COR-L47 (cell line): ENCODE measurements at places on chromosomes 3 and 15.

DNA sequence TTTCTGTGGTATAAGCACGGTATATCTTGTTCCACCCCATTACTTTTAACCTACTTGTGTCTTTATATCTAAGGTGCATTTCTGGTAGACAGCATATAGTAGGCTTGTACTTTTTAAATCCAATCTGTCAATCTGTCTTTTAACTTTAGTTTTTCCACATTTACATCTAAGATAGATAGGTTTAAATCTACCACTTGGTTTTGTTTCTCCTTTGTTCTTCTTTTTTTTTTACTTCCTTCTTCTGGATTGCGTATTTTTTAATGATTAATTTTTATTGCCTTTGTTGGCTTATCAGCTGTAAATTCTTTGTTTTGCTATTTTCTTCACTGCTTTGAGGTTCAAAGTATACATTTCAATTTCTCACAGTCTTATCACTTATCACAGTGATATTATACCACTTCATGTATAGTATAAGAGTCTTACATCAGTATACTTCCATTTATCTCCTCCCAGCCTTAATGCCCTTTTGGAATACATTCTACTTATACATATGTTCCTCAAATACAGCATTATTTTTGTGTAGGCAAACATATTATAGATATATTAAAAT is 31.0 kb downstream of the IQCB1 start:
- no peak for DNase-seq

- no peak for DNase-seq
Measured at GRCh38 chr3:128353991-128354687, 112.6 kb downstream of the DNAJB8 start.

- no peak for DNase-seq
Measured at GRCh38 chr3:104291437-104291851, 1075.3 kb upstream of the ALCAM start.

DNA sequence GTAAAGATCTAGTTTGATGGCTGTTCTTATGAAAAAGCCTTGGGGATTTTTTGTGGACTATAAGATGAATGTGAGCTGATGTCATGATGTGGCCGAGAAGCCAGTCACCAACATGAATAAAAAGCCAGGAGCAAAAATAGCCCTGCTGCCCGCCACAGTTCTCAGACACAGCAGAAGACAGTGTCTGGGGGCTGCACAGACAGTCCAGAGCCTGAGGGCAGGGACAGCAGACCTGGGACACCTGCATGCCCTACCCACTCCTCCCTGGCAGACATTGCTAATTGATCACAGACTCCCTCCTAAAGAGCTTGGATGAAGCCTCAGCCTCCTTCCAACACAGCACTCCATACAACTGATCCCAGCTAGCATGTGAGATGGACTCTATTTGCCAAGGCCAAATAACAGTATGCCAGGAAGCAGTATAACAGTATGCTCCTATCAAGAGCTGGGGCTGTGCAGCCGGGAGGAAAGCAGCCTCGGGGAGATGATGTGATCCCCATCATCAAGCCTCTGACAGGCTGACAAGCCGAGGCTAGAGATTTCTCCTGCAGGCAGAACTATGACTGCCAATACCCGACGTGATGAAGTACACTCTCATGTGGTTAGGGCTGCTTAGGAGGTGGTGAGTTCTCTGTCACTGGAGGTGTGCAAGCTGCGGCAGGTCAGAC is 105.4 kb upstream of the RPL32 start:
- no peak for DNase-seq

GRCh38 chr15:70337277-70338186 is 239.8 kb upstream of the TLE3 start:
- no peak for DNase-seq

- DNase-seq = no peak
Measured at GRCh38 chr15:101028321-101028720, 109.2 kb downstream of the LRRK1 start.

GRCh38 chr3:14614189-14614588 is 37.4 kb upstream of the CCDC174 start:
- no peak for DNase-seq

- DNase-seq = no peak
Measured at GRCh38 chr3:28777806-28778475, 429.3 kb upstream of the AZI2 start.

DNA sequence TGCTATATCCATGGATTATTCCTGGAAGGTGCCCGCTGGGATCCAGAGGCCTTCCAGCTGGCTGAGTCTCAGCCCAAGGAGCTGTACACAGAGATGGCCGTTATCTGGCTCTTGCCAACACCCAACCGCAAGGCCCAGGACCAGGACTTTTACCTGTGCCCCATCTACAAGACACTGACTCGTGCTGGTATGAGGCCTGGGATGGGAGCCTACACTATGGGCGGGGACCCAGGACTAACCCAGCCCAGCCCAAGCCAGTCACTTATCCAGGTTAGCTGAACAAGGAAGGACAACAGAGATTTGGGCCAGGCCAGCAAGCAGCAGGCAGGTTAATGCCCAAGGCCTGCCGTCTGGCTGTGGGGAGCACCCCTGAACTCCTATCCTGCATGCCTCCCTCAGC is 45.3 kb downstream of the SEMA3G start:
- DNase-seq = no peak

DNA sequence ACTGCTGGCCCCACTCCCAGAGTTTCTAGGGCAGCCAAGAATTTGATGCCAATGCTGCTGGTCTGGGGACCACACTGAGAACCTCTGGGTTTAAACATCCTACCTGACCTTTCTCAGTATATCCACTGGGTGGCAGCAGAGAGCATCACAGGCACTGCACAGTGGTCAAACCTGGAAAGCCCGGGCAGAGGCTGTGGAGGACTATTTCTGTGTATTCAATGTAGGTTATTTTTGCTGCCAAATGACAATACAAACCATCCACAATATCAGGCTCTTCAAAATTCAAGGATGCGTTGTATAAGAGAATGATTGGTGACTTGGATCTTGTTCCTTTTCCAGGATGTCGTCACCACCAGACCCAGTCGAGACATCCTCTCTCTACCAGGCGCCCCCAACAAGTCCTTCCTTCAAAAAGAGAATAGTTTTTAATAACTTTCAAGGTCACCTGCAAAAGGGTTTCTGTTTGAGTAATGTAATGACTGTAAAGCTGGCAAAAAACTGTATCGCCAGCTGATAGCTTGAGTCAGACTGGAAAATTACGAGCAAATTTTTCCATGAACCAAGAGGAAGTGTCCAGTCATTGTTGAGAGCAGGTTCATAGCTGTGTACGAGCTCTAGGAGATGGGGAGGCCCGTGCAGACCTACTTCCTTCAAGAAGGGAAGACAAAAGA is 30.5 kb upstream of the MYZAP start:
- peak; percentile 58 for DNase-seq

DNA sequence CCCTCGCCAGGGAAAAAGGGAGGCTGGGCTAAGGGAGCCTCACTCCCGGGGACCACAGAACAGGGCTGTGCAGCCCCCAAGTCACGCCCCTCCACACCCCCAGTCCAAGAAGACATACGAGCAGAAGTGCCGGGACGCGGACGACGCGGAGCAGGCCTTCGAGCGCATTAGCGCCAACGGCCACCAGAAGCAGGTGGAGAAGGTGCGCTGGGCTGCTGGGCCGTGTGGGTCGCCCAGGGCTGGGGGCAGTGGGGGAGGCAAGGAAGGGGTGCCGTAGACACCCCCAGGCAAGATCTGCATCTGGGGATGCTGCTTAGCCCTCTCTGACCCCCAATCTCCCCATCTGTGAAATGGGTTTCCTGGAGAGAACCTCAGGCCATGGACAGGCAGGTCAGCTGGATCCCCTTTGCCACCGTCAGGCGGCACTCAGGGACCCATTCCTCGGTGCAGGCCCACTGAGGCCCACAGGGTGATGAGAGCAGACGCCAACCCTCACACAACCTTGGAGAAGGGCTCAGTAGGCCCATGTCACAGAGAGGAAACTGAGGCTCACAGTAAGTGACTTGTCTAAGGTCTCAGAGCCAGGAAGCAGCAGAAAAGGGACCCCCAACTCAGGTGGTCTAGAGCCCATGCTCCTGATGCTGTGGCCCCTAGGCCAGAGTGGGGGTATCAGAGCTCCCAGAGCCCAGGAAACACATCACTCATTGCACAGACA is 33.7 kb downstream of the PSTPIP1 start:
- DNase-seq = no peak

GRCh38 chr15:63833021-63833696 is 589 bp downstream of the HERC1 start:
- no peak for DNase-seq

- DNase-seq = no peak
Measured at GRCh38 chr15:81191701-81192100, 5.0 kb upstream of the IL16 start.

DNA sequence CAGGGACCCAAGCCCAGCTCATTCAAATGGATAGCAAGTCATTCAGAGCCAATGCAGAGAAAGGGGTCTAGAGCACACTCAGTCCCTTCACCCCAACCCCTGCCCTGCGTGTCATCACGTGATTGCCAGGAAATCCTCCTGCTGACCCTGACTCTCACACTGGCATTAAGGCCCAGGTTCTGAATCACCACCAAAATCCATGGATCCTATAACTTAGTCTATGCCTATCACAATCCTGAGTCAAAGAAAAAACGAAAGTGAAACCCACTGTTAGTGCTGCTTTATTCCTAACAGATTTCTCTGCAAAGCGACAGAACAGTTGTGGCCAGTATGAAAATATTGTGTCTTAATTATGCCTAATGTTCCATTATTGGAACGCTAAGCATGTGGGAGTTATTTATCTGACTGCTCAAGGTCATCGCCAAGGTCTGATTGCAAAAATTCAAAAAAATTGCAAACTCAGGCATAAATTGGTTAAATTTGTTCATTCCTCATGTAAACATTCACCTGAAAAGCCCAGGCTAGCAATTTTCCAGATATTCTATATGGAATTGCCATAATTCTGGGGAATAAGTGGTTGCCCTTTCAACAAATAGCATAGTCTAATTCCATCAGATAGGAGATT is 108.7 kb upstream of the EIF1B start:
- no peak for DNase-seq

- no peak for DNase-seq
Measured at GRCh38 chr3:66561367-66561766, 60.5 kb upstream of the LRIG1 start.

DNA sequence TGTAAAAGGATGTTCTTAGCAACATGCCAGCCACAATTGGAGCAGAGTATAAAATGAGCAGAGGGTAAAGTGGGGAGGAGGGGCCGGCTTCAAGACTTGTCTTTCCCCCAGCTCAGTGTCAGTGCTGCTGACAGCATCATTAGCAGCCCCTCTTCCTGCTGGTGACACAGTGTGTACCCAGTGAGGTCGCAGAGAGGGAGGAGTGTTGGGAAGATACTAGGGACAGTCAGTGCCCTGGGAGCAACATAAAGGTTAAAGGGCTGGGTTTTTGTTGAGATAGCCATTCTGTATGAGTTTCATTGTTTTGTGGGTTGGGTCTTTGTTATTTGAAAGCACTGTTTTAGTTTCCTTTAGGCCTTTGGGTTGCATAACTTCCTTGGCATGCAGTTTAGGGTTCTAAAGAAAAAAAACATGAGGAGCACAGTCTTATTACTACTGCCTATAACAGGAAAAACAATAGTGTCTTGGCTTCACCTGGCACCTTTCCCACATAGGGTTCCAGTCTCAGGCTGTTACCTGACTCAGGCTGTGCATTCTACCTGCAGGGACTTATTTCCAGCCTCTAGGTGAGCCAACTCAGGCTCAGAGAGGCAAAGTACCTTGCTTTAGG is 94.1 kb upstream of the SKOR1 start:
- no peak for DNase-seq

- DNase-seq = no peak
Measured at GRCh38 chr15:81939604-81940440, 106.0 kb downstream of the MEX3B start.

DNA sequence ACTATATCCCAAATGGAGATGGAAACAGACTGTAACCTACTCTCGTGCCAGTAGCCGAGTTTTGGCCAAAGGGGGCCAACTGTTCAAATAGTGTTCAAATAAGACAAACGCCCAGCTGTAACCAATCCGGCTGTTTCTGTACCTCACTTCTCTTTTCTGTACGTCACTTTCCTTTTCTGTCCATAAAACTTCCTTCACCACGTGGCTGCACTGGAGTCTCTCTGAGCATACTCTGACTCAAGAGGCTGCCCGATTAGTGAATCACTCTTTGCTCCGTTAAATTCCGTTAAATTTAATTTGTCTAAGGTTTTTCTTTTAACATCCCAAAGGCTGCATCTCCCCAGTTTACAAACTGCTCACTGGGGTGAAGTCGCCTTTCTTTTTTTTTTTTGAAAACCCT is 219.2 kb upstream of the P2RY1 start:
- DNase-seq = no peak

GRCh38 chr3:111859974-111860859 is 1.2 kb downstream of the PHLDB2 start:
- peak; percentile 90 for DNase-seq

DNA sequence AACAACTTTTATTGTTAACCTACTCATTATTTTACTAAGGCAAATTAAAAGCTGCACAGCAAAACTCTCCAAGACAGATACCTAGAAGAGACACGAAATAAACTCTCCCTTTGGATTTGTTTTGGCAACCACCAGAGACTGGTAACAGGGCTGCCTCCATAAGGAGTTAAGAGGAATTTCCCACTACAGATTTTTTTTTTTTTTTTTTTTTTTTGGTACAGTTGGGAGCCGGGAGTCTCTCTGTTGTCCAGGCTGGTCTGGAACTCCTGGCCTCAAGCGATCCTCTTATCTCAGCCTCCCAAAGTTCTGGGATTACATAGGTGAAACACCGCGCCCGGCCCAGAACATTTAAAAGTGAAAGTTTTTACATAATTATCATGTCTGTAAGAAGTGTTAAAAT is 73.6 kb upstream of the VGLL4 start:
- DNase-seq = no peak

DNA sequence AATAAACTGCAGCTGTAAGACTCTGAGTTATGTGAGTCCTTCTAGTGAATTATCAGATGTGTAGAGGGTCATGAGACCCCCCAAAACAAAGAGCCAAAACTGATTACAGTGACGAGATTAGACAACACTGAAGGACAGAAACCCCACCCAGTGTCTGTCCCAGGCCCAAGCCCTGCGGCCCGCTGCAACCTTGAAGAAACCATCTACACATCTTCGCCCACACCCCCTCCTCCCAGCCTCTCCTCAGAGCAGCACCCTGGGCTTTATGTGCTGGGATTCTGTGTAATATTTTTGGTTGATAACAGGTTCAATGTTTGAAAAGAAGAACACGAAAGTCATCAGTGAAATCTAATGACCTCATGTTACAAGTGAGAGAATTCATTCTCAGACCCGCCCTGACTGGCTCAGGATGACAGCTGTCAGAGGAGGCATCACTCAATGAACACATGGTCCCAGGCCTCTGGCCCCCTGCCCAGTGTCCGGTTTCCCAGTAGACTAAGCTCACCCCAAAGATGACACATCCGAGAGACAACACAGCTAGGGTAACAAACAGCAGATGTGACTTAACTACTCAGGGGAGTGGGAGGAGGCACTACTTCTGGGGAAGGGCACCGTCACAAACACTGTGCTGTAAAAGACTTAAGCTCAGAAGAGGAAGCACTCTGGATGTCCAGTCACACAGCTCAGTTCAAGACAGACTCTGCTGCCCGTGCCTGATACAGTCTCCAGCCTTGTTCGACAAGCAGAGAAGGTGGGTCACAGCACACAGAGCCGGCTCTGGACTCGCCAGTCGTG is 48.9 kb downstream of the NIPA2 start:
- DNase-seq = no peak

- no peak for DNase-seq
Measured at GRCh38 chr3:100496711-100497261, 4.4 kb downstream of the TMEM45A start.
